Coronary artery (tissue), 2 donors: ENCODE measurements at places on chromosomes 5 and 9.

- DNase-seq = no peak
Measured at GRCh38 chr5:41482715-41483114, 27.7 kb downstream of the PLCXD3 start.

DNA sequence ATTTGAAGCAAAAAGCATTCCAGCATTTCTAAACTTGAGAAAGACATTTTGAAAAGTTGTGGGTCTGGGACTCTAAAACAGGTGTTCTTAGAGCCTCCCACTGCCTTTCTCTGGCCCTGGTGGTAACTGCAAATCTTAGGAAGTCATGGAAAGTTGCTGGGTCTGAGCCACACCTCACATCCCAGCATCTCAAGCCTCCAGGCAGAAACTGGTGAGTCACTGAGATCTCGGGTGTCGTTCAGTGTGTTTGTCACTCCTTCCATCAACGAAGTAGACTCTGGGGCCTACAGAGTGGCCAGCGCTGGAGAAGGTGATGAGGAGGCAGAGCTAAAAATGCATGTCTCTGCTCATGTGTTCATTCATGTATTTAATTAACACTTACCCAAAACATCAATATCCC, 59.6 kb upstream of the C5orf58 start:
- no peak for DNase-seq

- DNase-seq = no peak
Measured at GRCh38 chr5:83559118-83559785, 87.7 kb downstream of the VCAN start.

- no peak for DNase-seq
Measured at GRCh38 chr5:31404325-31404724, 127.6 kb downstream of the DROSHA start.

GRCh38 chr5:177982072-177982727, 13.8 kb downstream of the PROP1 start:
- no peak for DNase-seq

- no peak for DNase-seq
Measured at GRCh38 chr5:124859027-124859426, 112.6 kb upstream of the ZNF608 start.

- DNase-seq = no peak
Measured at GRCh38 chr9:77896938-77897667, 134.5 kb downstream of the GNAQ start.

DNA sequence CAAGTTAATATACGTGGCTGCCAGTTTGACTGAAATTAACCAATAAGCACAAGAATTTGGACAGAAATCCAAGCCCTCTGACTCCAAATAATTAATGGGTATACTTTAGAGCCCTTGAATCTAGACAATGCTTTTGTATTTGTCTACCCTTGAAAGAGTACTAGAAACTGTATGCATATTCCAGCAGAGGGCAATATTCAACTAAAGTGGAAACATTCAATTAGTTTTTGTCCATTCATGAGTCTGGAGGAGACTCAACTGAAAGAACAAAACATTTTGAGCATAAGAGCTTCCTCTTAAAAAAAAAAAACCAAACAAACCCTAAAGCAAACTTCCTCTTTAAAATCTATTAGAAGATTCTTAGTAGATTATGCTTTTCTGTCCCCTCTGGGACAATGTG, 157.8 kb downstream of the ARHGEF28 start:
- DNase-seq = no peak

- DNase-seq = no peak
Measured at GRCh38 chr5:111697881-111698757, 58.9 kb downstream of the NREP start.

DNA sequence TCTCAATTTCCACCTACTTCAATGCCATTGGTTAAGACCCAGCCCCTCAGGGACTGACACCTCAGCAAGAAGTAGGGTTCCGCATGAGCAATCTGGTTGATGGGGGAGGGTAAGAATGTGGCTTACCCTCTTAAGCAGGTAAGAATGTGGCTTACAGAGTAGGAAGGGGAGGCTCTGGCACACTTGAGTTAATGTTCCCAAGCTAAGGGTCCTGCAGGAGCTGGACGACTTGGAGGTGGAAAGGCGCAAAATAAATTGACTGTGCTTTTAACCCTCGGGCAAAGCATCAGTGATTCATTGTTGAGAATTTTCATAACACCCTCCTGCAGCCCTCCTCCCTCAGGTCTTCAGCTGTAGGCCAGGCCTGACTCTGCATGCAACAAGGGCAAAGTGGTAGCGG, 24.9 kb upstream of the ADRA1B start:
- DNase-seq = no peak

GRCh38 chr5:58149345-58149744, 310.5 kb downstream of the PLK2 start:
- no peak for DNase-seq

- no peak for DNase-seq
Measured at GRCh38 chr5:142016556-142016955, 3.7 kb upstream of the GNPDA1 start.

DNA sequence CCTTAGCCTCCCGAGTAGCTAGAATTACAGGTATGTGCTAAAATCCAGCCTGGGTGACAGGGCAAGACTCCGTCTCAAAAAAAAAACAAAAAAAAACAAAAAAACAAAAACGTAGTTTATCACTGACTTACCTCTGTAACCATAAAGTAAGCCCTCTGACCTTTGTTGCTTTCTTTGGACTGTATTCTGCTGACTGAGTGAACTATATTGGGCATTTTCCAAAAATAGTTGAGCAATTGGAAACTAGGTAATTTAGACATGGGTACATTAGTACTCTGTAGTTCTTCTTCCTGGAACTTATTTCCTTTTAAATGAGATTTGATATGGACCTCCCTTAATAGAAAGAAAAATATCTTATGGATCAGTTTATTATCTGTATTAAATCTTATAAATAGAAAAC, 66.6 kb downstream of the ANKHD1 start:
- no peak for DNase-seq

GRCh38 chr5:42721484-42721883, 35.1 kb upstream of the CCDC152 start:
- DNase-seq = no peak

- no peak for DNase-seq
Measured at GRCh38 chr5:158514986-158515359, 584.7 kb downstream of the EBF1 start.

DNA sequence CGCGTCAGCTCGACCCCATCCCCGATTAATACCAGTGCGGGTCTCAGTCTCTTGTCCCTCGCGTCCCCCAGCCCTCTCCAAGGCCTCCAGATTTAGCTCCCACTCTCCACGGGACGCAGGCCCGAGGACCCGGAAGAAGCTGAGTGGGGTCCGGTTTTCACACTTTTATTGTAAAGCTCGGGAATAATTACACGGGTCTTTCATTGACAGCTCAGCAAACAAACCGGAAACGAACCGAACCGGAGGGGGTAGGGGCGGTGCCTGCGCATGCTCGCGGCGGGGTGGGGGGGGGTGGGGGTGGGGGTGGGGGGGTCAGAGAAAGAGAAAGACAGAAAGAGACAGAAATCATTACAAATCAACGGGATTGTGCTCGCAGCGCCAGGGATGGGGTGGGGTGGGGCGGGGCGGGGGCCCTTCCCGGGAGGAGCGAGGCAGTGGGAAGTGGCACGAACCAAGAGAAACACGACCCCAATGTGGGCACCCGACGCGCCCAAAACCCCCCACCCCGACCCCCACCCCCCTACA, 27.9 kb downstream of the PCDH1 start:
- no peak for DNase-seq

DNA sequence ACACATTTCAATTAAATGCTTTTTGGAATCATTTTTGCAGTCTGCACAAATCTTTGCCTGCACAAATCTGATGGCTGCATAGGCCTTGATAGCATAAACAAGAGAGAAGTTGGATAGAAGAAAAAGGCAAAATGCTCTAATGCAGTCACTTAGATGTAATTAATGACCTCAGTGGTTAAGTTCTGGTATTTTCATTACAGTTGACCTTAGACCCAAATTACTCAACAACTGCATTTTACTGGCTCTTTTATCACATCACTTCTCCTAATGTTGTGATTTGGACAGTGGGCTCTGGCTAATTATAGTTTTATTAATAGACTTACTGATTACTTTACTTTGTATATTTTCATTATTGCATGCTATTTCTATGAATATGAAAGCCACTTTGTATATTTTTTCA, 34.3 kb downstream of the NTRK2 start:
- no peak for DNase-seq

DNA sequence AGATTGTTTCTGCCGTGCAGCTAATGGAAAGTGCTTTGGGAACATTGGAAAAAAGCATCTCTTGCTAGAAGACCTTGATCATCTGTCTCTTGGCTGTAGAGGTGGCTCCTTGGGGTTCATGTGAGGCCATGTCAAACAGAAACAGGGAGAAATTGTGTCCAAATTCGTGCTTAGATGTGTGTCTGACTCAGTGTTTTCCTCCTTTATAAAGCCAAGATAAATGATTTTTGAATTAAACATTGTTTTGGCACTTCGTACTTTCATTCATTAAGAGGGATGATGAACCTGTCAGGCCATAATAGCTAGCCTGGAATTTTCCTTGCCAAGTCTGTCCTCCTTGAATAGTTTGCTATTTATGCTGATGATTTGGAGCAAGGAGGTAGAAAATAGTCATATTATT, 143.8 kb downstream of the FBXL7 start:
- no peak for DNase-seq

- DNase-seq = no peak
Measured at GRCh38 chr9:124415852-124416484, 726 bp upstream of the PSMB7 start.

DNA sequence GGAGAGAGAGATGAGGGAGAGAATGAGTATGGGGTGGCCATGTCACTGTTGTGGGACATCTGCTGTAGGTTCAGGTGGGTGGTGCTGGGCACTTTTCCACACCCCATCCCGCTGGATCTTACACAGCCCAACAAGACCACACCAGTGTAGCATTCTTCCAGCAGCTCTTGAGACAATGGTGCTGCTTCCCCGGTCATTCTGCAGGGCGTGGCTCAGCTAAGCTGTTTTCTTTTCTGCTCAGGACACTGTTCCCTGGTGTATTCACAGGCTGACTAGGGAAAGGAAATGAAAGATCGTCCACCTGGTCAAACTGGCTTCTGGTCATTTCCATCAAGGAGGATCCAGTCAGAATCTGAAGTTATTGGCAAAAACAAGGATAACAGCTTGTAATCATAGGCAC, 75.6 kb downstream of the S1PR3 start:
- DNase-seq = no peak

DNA sequence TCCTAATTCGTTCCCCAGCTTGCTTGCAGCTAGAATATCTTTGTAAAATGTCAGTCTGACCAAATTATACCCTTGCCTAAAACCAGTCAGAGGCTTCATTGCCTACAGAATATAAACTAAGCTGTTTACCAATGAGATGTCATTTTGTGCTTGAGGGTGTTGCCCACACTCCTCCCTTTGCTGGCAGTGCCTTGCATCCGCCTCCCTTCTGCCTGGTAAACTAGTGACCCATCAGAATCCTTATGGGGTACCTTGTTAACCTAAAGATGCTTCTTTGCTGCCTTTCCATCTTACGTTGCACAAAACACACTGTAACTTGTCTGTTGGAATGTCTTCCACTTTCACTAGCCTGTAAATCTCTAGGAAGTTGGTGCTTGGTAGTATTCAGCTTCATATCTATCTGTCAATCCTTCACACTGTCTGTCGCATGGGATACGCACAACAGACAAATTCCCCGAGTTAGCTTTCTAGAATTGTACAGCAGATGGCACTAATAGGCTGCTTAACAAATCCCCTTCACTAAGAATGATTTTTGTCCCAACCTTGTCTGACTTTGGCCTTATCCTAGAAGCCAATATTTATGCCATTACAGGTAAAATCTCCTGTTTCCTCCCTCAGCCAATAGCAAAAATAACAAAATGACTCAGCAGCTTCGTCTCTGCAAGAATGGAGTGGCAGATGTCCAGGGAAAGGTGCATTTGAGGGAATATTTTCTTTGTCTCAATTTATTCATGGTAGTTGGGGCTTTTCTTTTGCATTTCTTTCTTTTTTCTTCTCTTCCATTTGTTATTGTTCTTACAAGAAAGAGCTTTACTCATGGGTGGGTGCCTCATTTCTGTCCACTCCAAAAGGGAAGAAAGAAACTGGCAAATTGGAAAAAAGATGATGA, 3.0 kb downstream of the NUDT2 start:
- no peak for DNase-seq

DNA sequence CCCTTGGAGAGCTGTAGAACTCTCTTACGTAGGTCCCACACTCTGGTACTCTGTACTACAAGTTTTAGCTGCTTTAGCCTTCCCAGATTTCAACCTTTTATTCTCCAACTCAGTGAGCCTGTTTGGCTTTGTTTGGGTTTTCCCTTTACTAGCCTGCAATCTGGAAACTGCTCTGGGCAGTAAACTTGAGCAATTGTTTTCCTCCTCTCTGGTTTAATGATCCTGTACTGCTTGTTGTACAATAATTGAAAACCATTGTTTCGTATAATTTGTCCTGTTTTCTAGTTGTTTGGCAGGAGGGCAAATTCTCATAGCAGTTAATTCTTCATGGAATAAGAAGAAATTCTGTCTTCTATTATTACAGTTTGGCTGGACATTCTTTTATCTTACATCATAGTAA, 62.8 kb upstream of the TLX3 start:
- DNase-seq = no peak

DNA sequence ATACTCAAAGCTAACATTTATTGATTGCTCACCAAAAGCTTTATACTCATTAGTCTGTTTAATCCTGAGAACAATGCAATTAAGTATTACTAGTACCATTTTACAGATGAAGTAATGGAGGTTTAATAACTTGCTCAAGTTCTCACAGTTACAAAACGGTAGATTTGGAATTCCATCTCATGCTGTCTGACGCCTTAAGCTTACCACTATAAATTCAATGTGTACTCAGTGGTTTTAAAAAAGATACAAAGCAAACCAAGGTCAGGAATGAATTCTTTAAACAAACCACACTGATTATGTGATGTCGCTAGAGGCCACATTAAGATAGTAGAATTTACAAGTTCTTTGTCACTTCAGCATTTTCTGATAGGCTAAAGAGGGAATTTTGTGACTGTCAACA, 1.2 kb upstream of the C5orf63 start:
- no peak for DNase-seq

DNA sequence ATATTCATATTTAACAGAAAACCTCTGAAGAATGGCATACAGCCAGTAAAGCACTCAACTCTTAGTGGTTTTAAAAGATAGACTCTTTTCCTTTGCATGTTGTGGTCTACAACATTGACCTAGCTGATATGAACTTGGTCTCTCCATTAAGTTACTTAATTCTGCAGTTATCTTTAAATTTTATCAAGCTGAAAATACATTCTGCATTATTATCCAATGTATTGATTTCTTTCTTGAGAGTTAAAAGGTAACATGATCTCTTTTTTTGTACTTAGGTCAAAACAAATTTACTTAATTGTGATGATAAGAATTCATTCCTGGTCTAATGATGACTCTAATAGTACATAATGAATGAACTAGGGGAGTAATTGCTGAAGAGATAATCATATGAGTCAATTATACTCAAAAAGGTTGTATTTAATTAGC, 132.9 kb downstream of the STARD4 start:
- no peak for DNase-seq

- DNase-seq = no peak
Measured at GRCh38 chr9:38337706-38338264, 54.7 kb upstream of the ALDH1B1 start.

- no peak for DNase-seq
Measured at GRCh38 chr5:18068826-18069225, 434.6 kb downstream of the TAF11L14 start.

GRCh38 chr9:128081056-128081455, 13.0 kb downstream of the SLC25A25 start:
- no peak for DNase-seq
